ENCODE measurements at places on chromosomes 7 and 10. TPM values are rescaled to one million over a fixed set of nuclear protein-coding genes. Genes with fewer than 3 reads are reported as not detected.

DNA sequence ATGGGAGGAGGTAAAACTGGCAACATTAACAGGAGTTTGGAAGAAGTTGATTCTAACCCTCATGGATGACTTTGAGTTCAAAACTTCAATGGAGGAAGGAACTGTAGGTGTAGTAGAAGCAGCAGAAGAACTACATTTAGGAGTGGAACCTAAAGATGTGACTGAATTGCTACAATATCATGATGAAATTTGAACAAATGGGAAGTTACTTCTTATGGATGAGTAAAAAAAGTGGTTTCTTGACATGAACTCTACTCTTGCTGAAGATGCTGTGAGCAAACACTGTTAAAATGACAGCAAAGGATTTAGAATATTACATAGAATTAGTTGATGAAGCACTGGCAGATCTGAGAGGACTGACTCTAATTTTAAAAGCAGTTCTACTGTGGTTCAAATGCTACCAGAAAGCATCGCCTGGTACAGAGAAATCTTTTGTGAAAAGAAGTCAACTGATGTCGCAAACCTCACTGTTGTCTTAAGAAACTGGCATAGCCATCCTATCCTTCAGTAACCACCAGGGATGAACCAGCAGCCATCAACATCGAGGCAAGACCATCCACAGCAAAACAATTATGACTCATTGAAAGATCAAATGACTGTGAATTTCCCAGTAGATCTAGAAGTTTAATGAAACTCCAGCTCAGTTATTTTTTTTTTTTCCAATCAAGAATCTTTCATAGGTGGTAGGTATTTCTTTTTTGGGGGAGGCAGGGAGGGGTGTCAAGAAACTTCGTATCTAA is 20.8 kb downstream of the BRAF start:
- no peaks in the 10 kb centered on the region for H3K27me3 ChIP-seq
- H3K4me1 ChIP-seq = no peaks in the 10 kb centered on the region
- H3K27ac ChIP-seq = no peak overlapping the region
- no peak for DNase-seq
- no peaks in the 10 kb centered on the region for H3K36me3 ChIP-seq

GRCh38 chr7:46432708-46433107 is 511.6 kb upstream of the IGFBP3 start:
- H3K4me3 ChIP-seq = no peak overlapping the region
- H3K36me3 ChIP-seq = no peaks in the 10 kb centered on the region
- H3K4me1 ChIP-seq = no peaks in the 10 kb centered on the region
- DNase-seq = no peak
- H3K27me3 ChIP-seq = no peaks in the 10 kb centered on the region

- H3K27me3 ChIP-seq = no peaks in the 10 kb centered on the region
- DNase-seq = no peak
- H3K36me3 ChIP-seq = no peaks in the 10 kb centered on the region
These were observed 5.9 kb downstream of the SFXN2 start for GRCh38 chr10:102720337-102720736.

DNA sequence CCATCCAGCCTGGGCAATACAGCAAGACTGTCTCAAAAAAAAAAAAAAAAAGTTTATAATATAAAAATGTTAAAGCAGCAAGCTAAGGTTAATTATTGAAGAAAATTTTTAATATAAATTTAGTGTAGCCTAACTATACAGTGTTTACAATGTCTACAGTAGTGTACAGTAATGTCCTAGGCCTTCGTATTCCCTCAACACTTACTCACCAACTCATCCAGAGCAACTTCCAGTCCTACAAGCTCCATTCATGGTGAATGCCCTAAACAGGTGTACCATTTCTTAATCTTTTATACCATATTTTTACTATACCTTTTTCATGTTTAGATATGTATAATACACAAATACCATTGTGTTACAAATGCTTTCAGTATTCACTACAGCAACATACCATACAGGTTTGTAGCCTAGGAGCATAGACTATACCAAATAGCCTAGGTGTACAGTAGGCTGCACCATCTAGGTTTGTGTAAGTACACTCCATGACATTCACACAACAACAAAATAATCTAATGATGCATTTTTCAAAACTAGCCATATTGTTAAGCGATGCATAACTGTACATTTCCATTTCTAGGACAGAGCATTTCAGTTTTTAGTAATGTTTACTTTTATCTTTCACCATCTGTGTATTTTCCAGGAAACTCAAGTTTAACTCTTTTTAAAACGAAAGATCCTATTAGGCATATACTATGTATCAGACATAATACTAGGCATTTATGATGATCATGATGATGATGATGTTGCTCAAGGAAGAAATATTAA is 43.3 kb downstream of the CNOT4 start:
- no peak overlapping the region for H3K27ac ChIP-seq
- H3K36me3 ChIP-seq = no peaks in the 10 kb centered on the region
- H3K4me3 ChIP-seq = no peak overlapping the region
- DNase-seq = no peak
- no peaks in the 10 kb centered on the region for H3K4me1 ChIP-seq
- no peaks in the 10 kb centered on the region for H3K27me3 ChIP-seq

HDAC9 gene
- total RNA-seq = 52.4 TPM

GRCh38 chr10:2294739-2295138 is 557.4 kb upstream of the ADARB2 start:
- no peak for DNase-seq
- H3K4me3 ChIP-seq = no peak overlapping the region
- no peak overlapping the region for H3K27ac ChIP-seq
- no peaks in the 10 kb centered on the region for H3K4me1 ChIP-seq
- no peaks in the 10 kb centered on the region for H3K36me3 ChIP-seq
- no peaks in the 10 kb centered on the region for H3K27me3 ChIP-seq

DNA sequence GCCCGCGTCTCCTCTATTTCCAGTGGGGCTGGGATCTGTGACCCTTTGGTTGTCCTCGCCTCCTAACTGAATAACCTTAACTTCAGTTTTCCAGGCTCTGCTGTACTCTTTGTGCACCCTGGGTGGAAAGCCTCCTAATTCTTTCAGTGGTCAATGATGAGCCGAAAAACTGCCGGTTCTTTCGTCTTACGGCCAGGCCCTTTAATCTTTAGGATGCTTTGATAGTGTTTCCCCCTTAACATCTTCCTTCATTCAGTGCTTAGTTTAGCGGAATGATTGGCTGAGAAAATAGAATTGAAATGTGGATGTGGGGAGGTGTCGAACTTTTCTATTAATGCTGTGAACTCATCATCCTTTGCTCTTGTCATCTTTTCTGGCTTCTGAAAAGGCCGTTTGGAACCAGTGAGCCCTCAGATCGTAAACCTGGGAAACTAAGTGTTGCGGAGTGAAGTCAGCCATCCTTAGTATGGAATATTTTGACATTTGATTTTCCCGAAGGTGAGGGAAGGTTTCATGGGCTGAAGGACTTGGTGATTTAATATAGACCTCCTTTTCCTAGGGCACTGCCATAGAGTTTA is 847 bp downstream of the GARS1 start:
- no peaks in the 10 kb centered on the region for H3K27me3 ChIP-seq
- peak overlapping the region; percentile 99 for H3K4me3 ChIP-seq
- DNase-seq = no peak
- peaks cover 24% of the 10 kb centered on the region for H3K4me1 ChIP-seq

- H3K4me1 ChIP-seq = peaks cover 5% of the 10 kb centered on the region
- H3K27me3 ChIP-seq = no peaks in the 10 kb centered on the region
- H3K27ac ChIP-seq = no peak overlapping the region
- H3K36me3 ChIP-seq = no peaks in the 10 kb centered on the region
- no peak overlapping the region for H3K4me3 ChIP-seq
- DNase-seq = no peak
These were observed 11.7 kb upstream of the WAPL start for GRCh38 chr10:86533328-86533727.

- no peak overlapping the region for H3K4me3 ChIP-seq
- no peaks in the 10 kb centered on the region for H3K27me3 ChIP-seq
- H3K27ac ChIP-seq = no peak overlapping the region
- H3K36me3 ChIP-seq = no peaks in the 10 kb centered on the region
These were observed 39.2 kb upstream of the PPP1R3C start for GRCh38 chr10:91672021-91672608.

PPIA gene
- total RNA-seq = 970 TPM

All from upper lobe of right lung (tissue), 1 donor.